Left lung (tissue), 14 donors: ENCODE measurements at places on chromosomes 12 and 14. TPM values are rescaled to one million over a fixed set of nuclear protein-coding genes. Genes with fewer than 3 reads are reported as not detected.

The ZDHHC22 gene
- total RNA-seq: not detected

The MCRS1 gene
- total RNA-seq: 51.6 TPM

The CD163L1 gene
- total RNA-seq: 7.3 TPM

The RFX4 gene
- not detected for total RNA-seq

The TCL1B gene
- total RNA-seq: not detected

The ACRBP gene
- total RNA-seq: 4.9 TPM

The MYO1H gene
- total RNA-seq: 0.20 TPM

The HOXC9 gene
- 0.32 TPM for total RNA-seq

The LBHD2 gene
- not detected for total RNA-seq

The MGAT4C gene
- 0.20 TPM for total RNA-seq

The POLE2 gene
- total RNA-seq: 8.2 TPM

The NPAS3 gene
- 0.21 TPM for total RNA-seq

The PIANP gene
- total RNA-seq: 0.18 TPM

The IL31 gene
- not detected for total RNA-seq

The IAPP gene
- not detected for total RNA-seq

The E2F7 gene
- 1.7 TPM for total RNA-seq

The KRT86 gene
- total RNA-seq: 0.97 TPM

The PTHLH gene
- 0.76 TPM for total RNA-seq

The SOCS4 gene
- total RNA-seq: 31.8 TPM

The DPY19L2 gene
- 1.4 TPM for total RNA-seq

The ATL1 gene
- total RNA-seq: 7.4 TPM

The RNF10 gene
- 208 TPM for total RNA-seq

The ANKRD33 gene
- not detected for total RNA-seq

The DPF3 gene
- total RNA-seq: 1.4 TPM

The TCHP gene
- 15.4 TPM for total RNA-seq

The LALBA gene
- not detected for total RNA-seq

The DHRS2 gene
- total RNA-seq: 0.55 TPM

The PPP4R4 gene
- total RNA-seq: 0.52 TPM

The CD27 gene
- total RNA-seq: 1.6 TPM

The TTC9 gene
- 4.8 TPM for total RNA-seq
